ENCODE measurements at places on chromosomes 4 and X. TPM values are rescaled to one million over a fixed set of nuclear protein-coding genes. Genes with fewer than 3 reads are reported as not detected.
A peak's percentile ranks its signal among the peaks of the same experiment; 100 is the strongest.

The CXCL1 gene
- total RNA-seq: not detected

The SPANXN3 gene
- not detected for total RNA-seq

The HS3ST1 gene
- total RNA-seq: 0.33 TPM

The SHISA3 gene
- total RNA-seq: 0.32 TPM

DNA sequence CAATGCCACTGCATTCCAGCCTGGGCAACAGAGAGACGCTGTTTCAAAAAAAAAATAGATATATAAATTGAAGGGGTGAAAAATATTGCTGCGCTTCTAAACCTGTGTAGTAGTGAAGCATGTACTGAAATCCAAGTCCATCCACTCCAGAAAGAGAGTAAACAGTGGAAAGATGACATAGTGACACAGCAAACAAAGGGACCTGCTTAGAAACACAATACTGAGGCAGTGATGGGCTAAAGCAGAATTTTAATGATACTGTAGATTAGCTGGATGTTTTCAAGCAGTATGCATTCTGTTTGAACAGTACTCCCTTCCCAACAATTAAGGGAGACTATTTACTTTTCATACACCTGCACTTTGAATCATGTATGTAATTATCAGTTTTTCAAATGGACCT lies 42.5 kb downstream of the TFDP3 start:
- no peak overlapping the region for H3K27ac ChIP-seq
- no peak overlapping the region for H3K4me3 ChIP-seq
- no peak for DNase-seq
- H3K36me3 ChIP-seq: no peaks in the 10 kb centered on the region
- H3K4me1 ChIP-seq: no peaks in the 10 kb centered on the region
- no peaks in the 10 kb centered on the region for H3K27me3 ChIP-seq

- no peak overlapping the region for H3K4me3 ChIP-seq
- H3K27ac ChIP-seq: no peak overlapping the region
- peaks cover 6% of the 10 kb centered on the region for H3K36me3 ChIP-seq
These were observed 131.1 kb downstream of the KLHL8 start for GRCh38 chr4:87089368-87089767.

DNA sequence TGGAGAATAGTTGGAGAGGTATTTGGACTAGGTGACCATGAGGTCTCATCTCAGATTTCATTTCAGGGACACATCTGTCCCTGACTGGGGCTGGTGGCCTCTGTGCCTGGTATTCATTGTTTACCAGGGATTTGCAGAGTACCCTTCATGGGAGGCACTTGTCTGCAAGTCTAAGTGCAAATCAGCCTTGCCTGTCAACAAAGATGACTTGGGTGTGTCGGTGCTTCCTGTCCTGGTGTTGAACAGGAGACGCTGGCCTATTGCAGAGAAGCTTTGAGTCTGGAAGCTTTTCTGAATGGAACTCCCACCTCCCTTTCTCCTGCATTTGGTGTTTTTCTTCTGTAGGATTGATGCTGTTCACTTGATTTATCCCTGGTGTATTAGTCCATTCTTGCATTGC lies 104.1 kb downstream of the TNIP2 start:
- no peak for DNase-seq
- H3K36me3 ChIP-seq: peaks cover 27% of the 10 kb centered on the region
- peak overlapping the region; percentile 60 for H3K27ac ChIP-seq

GRCh38 chrX:70454441-70455365 lies 10.1 kb downstream of the DLG3 start:
- peaks cover 10% of the 10 kb centered on the region for H3K36me3 ChIP-seq
- peak overlapping the region; percentile 87 for H3K4me3 ChIP-seq
- H3K27ac ChIP-seq: peak overlapping the region; percentile 91
- H3K4me1 ChIP-seq: peaks cover 33% of the 10 kb centered on the region

- DNase-seq: no peak
- H3K27ac ChIP-seq: no peak overlapping the region
- peaks cover 7% of the 10 kb centered on the region for H3K4me1 ChIP-seq
- H3K27me3 ChIP-seq: no peaks in the 10 kb centered on the region
- H3K36me3 ChIP-seq: no peaks in the 10 kb centered on the region
These were observed 50.3 kb downstream of the MED28 start for GRCh38 chr4:17664755-17665154.

- H3K27ac ChIP-seq: no peak overlapping the region
- no peaks in the 10 kb centered on the region for H3K4me1 ChIP-seq
- no peaks in the 10 kb centered on the region for H3K36me3 ChIP-seq
- H3K4me3 ChIP-seq: no peak overlapping the region
- H3K27me3 ChIP-seq: peaks cover 3% of the 10 kb centered on the region
These were observed 181.4 kb downstream of the AMELX start for GRCh38 chrX:11474576-11474975.

Measured in activated naive CD8-positive, alpha-beta T cell treated with anti-CD3 and anti-CD28 coated beads for 36 hours (primary cell).